ENCODE measurements at places on chromosomes 6 and 20.

- DNase-seq = no peak
Measured at GRCh38 chr6:71079677-71080076, 122.8 kb upstream of the B3GAT2 start.

- DNase-seq = no peak
Measured at GRCh38 chr6:43310624-43311023, 2.0 kb upstream of the CRIP3 start.

DNA sequence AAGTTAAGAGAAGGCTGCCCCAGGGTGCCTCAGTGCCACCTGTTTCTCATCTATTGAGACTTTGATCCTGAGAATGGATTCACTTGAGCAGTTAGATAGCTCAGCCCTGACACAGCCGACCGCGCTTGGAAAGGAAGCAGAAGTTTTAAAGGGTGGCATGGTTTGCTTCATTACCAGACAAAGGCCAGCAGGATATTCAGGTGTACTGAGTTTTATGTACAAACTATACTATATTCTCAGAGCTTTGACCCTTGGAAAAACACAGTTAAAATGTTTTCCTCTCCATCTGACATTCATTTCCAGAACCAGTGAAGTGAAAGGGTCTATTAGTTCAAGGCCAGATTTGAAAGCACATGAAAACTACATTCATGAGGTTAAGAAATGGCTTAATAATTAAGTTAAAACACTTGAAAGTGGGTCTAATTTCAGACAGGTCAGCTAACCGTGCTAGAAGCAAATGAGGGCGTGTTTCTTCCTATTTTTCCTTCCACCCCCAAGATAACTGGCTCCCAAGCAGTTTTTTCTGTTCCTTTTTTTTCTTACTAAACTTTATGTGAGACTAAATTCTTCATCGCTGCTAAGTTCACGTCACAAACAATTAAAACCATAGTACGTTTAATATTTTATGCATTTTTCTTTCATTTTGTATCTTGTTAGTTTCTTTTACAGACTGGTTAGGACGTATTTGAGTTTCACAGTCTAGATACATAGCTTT, 385.3 kb upstream of the SOX4 start:
- no peak for DNase-seq

DNA sequence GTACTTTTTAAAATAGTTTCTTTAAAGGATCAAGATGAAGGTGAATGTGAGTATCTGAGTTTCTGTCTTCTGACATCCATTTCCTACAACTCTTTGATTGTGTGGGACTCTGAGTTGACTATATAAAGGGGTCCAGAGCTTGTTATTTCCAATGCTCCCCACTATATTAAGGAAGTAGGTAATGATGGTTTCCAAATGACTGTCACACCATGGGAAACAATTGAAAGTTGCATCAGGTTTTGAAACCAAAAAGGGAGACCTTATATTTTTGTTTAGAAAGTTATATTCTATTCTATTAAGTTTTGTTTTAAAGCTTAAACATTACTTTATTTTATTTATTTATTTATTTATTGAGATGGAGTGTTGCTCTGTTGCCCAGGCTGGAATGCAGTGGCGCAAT, 11.2 kb downstream of the CASS4 start:
- DNase-seq = no peak

- no peak for DNase-seq
Measured at GRCh38 chr6:134416418-134417154, 98.7 kb upstream of the SGK1 start.

GRCh38 chr6:51626391-51626790, 461.0 kb downstream of the PKHD1 start:
- DNase-seq = no peak

GRCh38 chr20:51680067-51680749, 88.0 kb downstream of the ATP9A start:
- DNase-seq = no peak

DNA sequence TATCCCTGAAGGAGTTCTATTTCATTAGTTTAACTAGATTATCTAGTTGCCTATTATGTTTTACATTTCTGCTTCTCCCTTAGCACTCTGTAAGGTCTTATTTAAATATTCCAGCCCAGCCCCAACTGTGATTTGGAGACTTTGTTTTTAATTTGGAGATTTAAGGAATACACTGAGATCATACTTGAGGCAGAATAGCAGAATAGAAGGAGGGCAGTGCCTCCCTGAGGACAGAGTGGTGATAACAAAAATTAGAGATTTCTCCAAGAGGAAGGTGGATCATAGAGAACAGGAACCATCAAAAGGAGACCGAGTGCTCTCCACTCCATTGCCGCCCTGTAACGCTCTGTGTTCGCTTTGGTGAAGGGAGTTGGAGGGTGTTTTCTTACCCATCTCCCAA, 14.8 kb upstream of the CD164 start:
- peak; percentile 11 for DNase-seq

- DNase-seq = no peak
Measured at GRCh38 chr6:63447134-63447533, 125.1 kb upstream of the LOC128125822 start.

DNA sequence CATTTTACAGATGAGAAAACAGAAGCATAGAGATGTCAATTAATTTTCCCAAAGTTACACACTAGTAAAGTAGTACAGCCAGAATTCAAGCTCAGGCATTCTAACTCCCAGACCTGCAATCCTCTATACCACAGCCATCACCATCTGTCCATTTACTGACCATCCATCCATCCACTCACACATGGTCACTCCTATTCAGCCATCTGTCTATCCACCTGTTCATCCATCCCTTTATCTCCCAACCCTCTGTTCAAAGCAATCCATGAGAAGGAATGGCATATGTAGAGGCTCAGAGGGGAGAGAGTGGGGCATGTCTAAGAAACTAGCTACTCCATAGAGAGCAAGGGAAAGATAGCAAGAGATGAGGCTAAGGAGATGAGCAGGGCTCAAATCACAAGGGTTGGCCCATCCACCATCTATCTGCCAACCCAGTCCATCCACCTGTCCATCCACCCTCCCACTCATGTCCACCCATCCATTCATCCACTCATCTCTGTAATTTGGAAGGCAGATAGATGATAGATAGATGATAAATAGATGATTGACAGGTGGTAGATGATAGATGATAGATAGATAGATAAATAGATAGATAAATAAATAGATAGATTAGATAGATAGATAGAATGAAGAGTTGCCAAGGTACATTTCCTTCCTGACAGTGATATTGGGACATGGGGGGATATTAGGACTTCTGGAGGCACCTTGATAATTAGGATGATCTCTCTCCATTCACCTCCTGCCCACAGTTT, 12.2 kb upstream of the C6orf132 start:
- no peak for DNase-seq

DNA sequence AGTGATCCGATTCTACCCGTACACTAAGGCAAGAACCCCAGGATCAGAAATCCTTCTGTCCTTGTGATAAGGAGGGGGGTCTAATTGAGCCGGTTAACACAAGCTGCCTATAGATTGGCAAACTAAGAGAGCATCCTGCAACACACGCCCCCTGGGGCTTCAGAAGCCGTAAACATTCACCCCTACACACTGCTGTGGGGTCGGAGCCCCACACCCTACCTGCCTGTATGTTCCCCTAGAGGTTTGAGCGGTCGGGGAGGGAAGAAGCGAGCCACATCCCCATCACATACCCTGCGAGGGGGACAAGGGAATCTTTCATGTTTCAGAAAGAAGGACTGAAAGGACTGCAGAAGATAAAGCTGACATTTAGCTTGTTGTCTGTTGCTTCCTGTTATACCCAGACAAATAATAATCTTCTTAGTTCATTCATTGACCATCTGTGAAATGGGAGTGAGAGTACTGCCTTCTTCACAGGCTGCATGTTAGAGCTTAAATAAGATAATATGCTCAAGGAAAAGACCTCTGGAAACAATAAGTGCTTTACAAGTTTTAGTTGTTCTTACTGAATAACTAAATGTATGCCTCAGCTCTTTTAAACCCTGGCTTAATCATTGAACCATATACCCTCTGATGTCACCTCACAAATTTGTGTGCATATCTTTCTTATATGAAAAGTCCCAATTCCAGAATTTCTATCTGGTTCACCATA, 74.2 kb upstream of the RNF217 start:
- no peak for DNase-seq

DNA sequence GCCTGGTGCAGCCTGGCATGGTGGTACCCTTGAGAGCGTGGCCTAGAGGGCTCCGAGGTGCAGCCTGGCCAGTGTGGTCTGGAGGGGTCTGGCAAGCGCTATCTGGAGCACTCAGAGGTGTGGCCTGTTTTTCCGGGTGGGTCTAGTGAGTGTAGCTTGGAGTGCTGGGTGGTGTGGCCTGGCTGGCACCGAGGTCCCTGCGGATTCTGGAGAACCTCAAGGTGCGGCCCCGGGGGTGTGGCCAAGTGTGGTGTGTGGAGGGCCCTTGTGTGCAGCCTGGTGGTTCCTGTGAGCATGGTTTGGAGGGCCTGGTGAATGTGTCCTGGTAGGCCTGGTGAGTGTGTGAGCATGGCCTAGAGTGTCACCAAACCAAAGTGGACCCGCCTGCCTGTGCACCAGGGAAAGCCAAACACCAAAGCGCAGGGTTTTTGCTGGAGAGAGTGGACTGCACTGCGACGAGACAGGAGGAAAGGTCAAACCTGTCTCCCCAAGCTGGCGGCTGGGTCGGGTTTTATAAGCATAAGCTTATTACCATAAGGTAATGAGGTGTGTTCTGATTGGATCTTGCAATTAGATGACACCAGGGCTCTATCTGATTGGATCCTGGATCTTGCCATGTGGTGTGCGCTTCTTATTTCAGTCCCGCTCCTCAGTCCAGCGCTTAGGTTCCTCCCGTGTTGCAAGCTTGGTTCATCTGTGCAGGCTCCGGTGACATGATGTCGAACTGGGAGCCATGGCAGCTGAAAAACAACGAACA, 35.7 kb downstream of the IGF2R start:
- DNase-seq = no peak

DNA sequence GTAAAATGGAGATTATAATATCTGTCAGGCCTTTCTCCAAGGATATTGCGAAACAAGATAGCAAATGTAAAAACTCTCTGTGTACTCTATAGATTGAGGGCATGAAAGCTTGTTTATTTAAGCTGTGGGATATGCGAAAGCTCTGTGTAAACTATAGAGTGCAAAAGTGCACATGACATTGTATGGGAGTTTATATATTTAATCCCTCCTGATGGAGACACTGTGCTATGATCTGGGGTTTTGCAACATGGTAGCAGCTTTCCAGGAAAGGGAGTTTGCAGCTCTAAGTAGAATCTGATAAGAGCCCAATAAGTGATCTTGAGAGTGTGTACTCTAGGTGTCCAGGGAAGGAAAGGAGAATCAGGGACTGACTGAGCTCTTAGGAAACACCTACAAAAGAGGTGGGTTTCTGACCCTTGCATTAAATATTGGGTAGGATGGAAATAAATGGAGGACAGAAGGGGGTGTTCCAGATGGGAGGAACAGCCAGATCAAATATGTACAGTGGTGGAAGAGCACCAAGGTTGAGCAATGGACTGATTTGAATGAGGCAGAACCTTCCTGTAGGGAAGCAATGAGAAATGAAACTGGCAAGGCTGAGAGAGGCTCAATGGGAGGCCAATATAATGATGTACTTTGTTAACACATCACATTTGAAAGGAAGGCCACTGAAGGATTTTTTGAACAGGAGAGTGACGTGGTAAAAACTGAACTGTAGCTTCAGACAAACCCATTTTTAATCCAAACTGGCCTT, 450.1 kb downstream of the GJA1 start:
- DNase-seq = no peak

- DNase-seq = no peak
Measured at GRCh38 chr6:86017236-86017635, 374.6 kb upstream of the SYNCRIP start.

GRCh38 chr6:155152211-155153076, 111.4 kb upstream of the CLDN20 start:
- DNase-seq = no peak

DNA sequence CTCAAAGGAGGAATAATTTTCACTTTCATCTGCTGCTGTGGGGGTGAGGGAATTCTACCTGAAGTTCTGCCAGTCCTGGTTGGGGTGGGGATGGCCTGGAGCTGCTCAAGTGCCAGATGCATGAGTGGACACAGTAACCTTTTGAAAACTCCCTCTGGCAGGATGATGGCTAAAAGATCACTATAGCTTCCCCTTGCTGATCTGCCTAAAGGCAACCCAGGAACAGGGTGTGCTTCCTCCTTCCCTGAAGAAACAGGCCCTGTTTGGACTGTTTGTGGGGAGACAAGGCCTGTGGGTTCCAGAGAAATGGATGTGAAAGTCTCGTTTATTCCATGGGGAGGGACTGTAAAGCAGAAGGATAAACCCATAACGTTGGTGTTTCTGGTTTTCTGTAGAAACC, 176.9 kb downstream of the DTNBP1 start:
- DNase-seq = no peak

GRCh38 chr6:155795173-155795796, 339.6 kb upstream of the NOX3 start:
- DNase-seq = no peak

DNA sequence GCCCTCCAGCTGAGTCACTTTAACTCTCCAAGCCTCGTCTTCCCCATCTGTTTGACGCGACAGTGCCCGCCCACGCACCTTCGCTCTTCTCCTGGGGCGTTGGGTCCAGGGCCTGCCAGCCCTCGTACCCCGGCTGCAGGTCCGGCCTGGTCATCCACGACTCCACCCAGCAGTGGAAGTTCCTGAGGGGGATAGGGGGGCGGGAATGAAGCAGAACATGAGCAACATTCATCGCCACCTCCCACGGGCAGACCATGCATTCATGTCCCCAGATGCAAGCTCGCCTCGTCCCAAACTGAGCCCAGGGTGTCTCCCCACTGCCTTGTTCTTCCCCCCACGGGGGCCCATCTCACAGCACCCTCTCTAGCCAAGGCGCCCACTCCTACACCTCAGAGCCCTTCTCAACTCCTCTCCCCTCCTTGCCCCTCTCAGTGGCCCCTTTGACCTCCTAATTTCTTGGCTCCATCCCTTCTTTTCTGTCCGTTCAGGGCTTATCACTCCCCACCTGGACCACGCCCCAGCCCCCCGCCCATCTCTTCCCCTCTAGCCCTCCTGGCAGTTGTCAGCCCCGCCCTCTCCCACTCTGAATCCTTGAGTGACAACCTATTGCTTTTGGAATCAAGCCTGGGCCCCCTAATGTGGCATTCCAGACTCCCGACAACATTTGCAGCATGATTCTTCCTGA, 23.7 kb downstream of the TGM2 start:
- no peak for DNase-seq

- no peak for DNase-seq
Measured at GRCh38 chr20:51484831-51485230, 57.7 kb downstream of the NFATC2 start.

DNA sequence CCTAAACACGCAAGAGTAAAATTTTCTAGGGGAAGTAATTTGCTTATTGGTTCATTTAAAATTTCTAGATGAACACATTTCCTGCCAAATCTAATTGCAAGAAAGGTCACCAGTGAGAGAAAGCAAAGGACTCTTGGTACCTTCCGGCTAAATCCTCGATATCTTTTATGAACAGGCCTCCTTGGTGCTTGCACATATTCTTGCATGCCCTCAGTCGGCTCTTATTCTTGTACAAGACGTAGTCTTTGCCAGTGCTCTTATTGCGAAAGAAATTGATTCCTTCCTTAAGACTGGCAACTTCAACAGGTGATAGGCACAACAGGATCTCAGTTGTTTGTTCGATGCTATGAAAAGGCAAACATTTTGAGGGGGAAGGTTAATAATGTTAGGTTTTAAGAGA, 141.7 kb upstream of the CARMIL1 start:
- no peak for DNase-seq

- DNase-seq = no peak
Measured at GRCh38 chr20:8209061-8209460, 77.0 kb downstream of the PLCB1 start.

- no peak for DNase-seq
Measured at GRCh38 chr20:16654858-16655535, 74.8 kb upstream of the SNRPB2 start.

- DNase-seq = no peak
Measured at GRCh38 chr20:17394411-17394810, 136.8 kb downstream of the BFSP1 start.

GRCh38 chr6:50826803-50827202, 8.1 kb downstream of the TFAP2B start:
- no peak for DNase-seq

Data from HuH-7.5 (cell line).